Dermis blood vessel endothelial cell (primary cell): ENCODE measurements at places on chromosomes 2 and 18.

GRCh38 chr2:197261808-197262226 is 48.8 kb downstream of the ANKRD44 start:
- peak; percentile 41 for DNase-seq

DNA sequence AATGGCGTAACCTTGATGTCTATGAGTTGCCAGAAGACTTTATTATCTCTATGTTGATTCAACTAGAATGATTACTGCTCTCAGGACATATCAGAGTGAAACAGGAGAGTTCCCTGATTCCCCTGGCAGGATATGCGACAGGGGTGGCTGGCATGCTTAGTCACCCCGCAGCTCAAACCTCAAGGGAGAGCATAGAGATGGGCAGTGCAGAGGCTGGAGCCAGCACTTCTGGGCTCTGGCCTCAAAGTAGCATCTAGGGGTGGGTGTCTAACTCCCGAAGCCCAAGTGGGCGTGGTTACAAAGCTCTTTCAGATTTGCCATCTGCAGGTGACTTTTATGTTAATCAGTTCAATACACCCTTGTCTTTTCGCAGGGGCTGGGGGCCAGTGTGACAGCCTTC is 391.6 kb downstream of the ADCYAP1 start:
- no peak for DNase-seq

DNA sequence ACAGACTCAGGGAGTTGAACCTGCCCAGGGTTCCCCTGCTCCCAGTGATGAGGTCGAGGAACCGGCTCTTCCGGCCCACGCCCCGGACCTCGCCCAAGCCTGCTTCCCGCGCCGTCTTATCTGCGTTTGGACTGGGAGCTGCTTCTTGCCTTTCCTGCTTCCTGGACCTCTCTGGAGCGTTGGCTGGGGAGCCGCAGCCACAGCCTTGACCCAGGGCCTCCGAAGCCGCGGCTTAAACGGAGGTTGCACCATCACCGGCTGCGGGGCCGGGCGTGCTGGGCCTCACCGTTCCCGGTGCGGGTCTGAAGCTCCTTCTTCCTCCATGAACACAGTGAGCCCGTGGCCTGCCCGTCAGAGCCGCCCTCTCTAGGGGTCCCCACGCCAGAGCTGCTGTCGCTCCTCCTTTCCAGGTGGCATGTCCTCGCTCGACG is 13.3 kb downstream of the NTSR2 start:
- no peak for DNase-seq

DNA sequence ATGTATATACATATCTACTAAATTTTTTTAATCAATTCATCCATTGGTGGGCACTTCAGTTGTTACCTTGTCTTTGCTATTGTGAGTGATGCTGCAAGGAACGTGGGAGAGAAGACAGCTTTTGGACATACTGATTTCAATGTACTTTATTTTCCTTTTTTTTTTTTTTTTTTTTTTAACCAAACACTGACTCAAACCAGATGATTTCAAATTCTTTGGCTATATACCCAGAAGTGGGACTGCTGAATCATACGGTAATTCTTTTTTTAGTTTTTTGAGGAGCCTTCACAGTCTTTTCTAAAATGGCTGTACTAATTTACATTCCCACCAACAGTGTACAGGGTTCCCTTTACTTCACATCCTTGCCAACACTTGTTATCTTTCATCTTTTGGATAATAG is 204.7 kb downstream of the INSIG2 start:
- no peak for DNase-seq

DNA sequence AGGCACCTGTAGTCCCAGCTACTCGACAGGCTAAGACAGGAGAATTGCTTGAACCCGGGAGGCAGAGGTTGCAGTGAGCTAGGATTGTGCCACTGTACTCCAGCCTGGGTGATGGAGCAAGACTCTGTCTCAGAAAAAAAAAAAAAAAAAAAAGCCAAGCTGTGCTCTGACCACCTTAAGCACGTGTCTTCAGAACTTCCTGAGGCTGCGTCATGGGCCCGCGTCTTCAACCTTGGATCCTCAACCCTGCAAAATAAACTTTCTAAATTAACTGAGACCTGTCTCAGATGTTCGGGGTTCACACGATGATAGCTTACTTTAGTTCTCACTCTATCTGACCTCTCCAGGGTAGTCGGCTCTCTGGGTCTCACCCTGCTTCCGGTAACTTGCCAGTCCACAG is 65.8 kb upstream of the CABLES1 start:
- DNase-seq, result no peak

- DNase-seq, result no peak
Observed at GRCh38 chr2:74091391-74091790, 56.3 kb downstream of the BOLA3 start.

DNA sequence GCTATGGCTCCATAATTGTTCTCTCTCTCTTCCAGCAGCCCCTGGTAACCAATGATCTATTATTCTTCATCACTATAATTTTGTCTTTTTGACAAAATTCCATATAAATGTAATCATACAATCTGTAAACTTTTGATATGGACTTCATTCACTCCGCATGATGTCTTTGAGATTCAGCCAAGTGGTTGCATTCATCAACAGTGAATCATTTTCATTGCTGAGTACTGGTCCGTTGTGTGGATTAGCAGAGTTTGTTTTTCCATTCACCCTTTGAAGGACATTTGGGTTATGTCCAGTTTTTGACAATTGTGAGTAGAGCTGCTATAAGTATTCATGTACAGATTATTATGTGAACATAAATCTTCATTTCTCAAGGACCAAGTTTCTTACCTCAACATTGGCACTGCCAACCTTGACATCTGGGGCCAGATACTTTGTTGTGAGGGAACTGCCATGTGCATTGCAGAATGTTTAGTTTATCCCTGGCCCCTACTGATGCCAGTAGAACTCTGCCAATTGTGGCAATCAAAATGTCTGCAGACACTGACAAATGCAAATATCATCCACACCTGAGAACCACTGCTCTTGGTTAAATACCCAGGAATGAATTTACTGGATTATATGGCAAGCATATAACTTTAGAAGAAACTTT is 48.4 kb upstream of the BCL2L11 start:
- peak; percentile 95 for DNase-seq

DNA sequence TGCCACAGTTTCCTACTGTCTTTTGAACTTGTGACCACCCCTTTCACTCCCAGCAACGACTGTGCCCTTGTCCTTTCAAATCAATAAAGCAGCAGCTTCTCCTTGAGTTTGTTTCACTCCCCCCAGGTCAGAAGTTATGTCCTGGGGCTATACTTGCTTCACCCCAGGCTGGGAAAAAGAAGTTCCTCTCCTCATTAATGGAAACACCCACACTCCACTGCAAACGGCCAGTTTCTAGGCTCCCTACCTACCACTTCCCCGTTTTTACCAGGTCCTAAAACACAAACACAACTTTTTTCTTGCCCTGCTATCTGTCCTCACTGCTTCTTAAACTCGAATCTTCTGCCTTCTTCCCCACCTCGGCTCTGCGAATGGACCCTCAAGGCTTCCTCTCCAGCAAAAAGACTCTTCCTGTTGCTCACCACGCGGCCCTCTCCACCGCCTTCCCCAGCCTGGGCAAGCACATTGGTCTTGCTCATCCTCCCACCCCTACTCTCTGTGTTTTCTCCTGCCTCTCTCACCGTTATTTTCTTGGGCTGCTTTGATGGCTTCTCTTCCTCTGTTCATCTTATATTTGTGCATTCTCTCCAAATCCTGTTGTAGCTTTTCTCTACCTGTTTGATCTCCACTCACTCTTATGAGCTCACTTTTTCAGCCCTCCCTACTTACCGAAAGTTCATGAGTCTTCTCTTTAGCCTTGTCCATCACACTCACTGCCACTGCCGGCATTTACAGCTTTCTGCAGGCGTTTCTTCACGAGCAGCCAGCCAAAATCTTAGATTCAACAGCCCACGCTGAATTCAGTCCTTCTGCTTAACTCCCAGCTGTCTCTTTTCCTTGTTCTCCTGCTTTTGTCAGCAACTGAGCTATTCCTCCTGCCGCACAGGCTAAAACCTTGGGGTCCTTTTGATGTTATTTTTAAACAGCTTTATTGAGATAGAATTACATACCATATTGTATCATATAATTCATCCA is 7.0 kb upstream of the SP5 start:
- no peak for DNase-seq

GRCh38 chr18:40907842-40908241 is 1047.2 kb upstream of the PIK3C3 start:
- no peak for DNase-seq

- no peak for DNase-seq
Observed at GRCh38 chr2:223185638-223186037, 133.6 kb downstream of the KCNE4 start.

DNA sequence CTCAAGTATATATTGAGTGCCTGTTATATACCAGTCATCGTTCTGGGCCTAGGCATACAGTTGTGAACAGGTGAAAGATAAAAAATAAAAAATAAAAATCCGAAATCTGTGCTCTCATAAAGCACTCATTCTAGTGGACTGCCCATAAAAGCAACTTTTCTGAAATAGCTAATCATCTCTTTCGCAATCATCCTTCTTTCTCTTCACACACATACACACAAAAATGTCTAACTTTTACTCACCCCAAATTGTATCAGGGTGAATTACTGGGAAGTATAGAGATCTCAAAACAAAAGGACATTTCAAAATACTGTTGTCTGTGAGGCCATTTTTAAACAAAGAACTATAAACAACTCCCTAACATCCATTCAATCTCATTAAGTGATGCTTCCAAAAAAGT is 29.6 kb upstream of the ORC2 start:
- DNase-seq, result no peak

DNA sequence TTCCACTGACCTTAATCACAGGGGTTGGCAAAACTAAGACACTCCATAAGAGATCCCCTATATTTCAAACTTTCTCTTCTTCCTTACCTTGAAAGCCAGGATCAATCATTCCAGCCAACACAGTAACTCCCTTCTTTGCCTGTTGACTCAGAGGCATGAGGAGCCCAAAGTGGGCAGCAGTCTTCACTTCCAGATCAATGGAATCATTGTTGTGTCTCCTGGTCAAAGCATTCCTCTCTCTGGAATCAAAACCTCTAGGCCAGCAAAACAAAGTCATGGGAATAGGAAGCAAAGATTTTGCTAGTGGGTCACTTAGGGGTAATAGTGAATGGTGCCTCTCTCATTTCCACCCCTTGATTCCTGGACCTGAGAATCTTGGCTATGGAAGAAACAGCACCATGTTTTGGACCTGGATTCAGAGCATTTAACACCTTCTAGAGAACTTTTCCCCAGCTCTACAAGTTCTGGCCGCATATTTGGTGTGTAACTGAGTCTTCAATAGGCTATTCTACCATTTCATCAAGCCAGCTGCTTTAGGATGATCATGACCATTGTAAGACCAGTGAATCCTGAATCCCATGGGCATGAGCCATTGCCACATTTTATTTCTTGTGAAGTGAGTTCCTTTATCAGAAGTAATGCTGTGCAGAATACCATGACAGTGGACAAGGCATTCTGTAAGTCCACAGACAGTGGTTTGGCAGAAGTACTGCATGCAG is 65.7 kb upstream of the SERPINE2 start:
- DNase-seq, result no peak

DNA sequence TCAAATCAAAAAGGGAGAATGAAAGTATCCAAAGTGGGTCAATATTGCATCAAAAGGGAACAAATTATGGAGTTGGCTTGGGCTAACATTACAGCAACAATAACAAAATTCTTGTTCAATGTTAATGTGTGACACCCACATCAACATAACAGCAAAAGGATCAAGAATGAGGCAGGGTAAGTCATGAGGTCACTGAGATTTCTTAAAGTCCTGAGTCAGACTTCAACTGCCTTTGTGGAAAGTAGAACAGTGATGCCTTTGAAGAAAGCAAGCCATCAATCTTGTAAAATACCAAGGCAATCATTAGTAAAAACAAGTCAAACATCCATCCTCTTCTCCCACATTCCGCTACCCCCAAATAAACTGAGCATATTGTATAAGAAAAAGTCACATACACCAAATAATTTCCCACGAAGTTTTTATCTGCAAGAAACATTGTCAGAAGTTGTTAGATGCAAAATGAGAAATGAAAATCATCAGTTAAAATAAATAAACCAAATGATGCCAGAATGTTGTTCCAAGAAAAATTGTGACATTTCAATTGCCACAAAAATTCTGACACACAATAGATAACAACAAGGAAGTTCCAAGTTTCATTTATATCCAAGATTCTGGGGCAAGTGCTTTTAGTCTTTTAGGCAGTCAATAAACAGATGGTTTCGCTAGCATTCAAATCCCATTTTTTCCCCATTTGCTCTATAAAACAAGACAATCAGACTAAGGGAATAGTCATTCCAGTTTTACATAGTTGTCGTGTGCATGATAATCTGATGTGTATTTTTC is 216.1 kb upstream of the SETBP1 start:
- no peak for DNase-seq

GRCh38 chr2:63743982-63744966 is 97.4 kb upstream of the UGP2 start:
- no peak for DNase-seq

DNA sequence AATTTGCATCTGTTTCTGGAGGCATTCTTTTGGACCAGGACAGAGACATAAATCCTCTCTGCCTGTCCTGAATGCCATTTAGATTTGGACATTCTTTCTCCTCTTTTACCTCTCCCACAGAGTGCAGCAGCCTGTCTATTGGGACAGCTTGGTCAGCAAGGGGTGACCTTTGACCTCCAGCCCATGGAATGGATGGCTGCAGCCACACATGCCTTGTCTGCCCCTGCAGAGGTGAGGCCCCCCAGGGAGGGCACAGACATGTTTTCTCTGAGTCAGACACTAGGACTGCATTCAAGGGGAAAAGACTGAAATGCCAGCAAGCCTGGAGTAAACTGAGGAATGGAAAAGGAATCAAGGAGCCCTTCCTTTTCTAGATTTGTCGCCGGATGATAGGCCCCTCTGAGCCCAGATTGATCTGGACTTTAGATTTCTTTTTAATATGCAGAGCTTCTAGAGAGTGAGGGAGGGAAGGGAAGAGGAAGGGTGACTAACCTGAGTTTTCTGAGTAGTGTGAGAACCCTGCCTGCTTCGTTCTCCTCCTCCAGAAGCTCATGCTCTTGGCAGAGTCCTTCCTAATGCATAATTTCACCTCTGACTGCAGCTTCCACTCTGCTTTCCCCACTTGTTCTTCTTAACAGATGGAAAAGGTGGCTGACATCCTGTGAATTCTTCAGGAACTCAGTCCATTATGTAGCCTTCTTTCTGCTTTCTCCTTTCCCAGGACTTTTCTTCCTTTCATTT is 16.1 kb upstream of the TTLL4 start:
- DNase-seq, result peak; percentile 10

- DNase-seq, result peak; percentile 60
Observed at GRCh38 chr2:28927469-28927868, 33.0 kb downstream of the WDR43 start.
